ENCODE measurements at places on chromosomes 3 and 15. TPM values are rescaled to one million over a fixed set of nuclear protein-coding genes. Genes with fewer than 3 reads are reported as not detected.
A peak's percentile ranks its signal among the peaks of the same experiment; 100 is the strongest.

Gene DET1
- 6.1 TPM for total RNA-seq

Gene LRRC3B
- total RNA-seq = 3.0 TPM

Gene GOLGB1
- 33.8 TPM for total RNA-seq

Gene SPESP1
- total RNA-seq = not detected

Gene SLC22A14
- total RNA-seq = not detected

Gene MORC1
- total RNA-seq = not detected

Gene POLQ
- 16.8 TPM for total RNA-seq

Gene GOLGA8O
- total RNA-seq = not detected

Gene FGD5
- 19.3 TPM for total RNA-seq

Gene CRABP1
- total RNA-seq = 377 TPM

Gene MINDY2
- 29.9 TPM for total RNA-seq

Gene KBTBD13
- 0.05 TPM for total RNA-seq

Gene CTXN2
- 0.07 TPM for total RNA-seq

Gene BOC
- 6.6 TPM for total RNA-seq

Gene GALNT15
- total RNA-seq = 0.18 TPM

DNA sequence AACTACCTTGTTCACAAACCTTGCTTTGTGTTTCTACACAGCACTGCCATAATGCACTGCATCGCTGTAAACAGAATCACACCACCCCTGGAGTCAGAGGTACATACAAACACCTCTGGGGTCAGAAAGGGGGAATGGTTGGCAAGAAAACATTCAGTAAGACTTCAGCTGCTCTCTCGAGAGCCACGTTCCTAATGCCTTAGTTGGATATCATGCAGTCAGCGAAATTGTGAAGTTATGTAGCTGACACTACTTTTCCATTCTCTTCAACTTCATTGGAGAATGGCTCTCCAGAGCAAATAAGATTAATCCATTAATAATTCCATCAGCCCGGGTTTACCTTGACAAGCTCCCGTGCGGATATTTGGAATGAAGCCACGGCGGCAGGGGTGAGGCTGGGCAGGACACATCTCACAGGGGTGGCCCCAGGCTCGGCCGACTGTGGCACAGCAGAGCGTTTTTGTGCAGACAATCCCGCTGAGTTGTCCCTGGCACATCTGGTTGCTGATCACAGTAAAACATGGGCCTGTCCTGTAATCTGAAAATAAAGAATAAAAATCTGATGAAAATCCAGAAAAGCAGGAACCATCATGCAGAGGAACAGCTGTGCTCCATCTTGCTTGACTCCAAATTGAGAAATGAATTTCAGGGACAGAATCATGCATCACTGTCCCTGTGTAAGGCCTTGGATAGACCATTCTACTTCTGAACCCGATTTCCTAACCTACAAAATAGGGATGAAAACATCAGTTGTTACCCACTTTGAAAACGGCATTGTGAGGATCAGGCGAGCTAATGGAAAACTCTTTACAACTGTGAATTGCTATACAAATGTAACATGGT is 108.0 kb downstream of the FBN1 start:
- DNase-seq = no peak

DNA sequence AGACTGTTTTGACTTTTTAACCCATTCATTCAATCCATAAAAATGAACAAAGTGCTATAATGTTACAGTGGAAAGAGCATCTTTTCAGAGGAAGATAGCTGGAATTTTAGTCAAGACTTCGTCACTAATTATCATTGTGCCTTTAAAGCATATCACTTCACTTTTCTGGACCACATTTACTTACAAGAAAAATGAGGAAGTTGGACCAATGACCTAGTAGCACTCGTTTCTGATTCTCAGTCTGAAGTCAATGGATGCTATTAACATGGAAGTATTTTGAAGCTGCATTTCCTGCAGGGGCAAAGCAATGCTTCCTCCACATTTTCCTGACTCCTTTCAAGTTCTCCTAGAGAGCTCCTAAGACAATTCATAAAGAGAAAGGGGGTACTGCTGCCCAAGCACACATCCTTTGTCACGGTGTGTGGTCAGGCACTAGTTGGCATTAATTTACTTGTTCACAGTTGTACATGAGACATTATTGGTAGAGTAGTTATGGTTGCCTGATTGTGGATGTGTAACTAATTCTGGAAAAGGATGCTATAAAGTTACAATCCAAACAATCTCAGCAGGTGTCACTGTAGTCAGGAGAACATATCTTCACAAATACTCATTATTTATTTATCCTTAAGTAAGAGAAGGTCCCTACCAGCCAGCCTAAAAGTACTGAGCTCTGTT is 1049.1 kb downstream of the FHIT start:
- DNase-seq = no peak

DNA sequence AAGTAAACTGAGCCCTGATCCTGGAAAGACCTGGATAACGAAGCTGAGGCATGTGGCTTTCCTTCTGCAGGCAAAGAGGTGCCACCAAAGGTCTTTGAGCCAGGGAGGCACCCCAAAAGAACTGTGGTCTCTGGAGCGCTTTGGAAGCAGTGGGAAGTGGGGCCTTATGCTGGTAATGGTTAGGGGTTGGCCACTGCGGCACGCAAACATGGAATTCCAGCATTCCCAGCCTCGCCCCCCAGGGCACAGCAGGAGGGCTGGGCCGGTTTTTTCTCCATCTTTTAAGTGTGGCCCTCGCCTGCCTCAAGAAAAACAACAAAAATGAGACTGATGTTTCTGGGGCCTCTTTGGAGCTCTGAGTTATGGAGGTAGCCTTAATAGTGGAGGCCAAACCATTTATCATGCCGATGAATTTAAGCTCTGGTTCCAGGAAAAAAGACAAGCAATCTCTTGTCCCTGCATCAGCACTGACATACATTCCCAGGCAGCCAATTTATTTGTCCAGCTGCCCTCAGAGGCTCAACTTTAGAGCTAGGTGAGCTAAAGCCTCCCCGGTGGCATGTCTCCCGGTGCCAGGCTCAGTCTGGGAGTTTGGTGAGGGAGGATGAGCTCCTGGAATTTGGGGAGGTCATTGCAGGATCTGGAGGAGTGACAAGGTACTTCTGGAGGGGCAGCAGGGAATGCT is 109.0 kb downstream of the TLE3 start:
- DNase-seq = peak; percentile 29

DNA sequence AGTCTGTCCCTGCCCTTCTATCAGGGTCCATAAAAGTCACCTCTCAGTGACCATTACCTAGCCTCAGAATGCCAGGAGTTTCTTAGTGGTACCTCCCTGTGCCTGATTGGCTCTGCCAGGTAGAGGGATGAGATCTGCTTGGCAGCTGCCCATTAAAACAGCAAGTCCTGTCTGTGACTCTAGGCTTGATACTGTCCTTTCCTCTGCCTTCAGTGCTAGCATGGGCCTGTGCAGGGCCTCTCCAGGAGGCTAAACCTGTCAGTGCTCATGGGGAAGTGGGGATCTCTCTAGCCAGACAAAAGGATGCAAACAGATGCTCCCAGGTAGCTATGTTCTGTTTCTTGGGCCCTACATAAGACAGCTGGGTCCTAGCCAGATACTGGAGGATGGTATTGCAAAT is 10.0 kb upstream of the MANF start:
- DNase-seq = no peak

- no peak for DNase-seq
Measured at GRCh38 chr3:97882975-97883598, 61.3 kb downstream of the CRYBG3 start.

- DNase-seq = no peak
Measured at GRCh38 chr3:127942613-127943012, 27.6 kb downstream of the KBTBD12 start.

- no peak for DNase-seq
Measured at GRCh38 chr15:89928421-89928820, 15.7 kb upstream of the ARPIN start.

GRCh38 chr15:51526955-51527354 is 95.6 kb downstream of the DMXL2 start:
- no peak for DNase-seq

GRCh38 chr3:124576565-124577493 is 153.4 kb upstream of the UMPS start:
- no peak for DNase-seq

- no peak for DNase-seq
Measured at GRCh38 chr3:144622845-144623244, 651.2 kb downstream of the DIPK2A start.

GRCh38 chr3:33482111-33482521 is 41.9 kb upstream of the UBP1 start:
- DNase-seq = no peak

GRCh38 chr3:126257984-126258383 is 77.6 kb upstream of the ALDH1L1 start:
- no peak for DNase-seq

GRCh38 chr15:90178468-90179435 is 22.4 kb upstream of the SEMA4B start:
- DNase-seq = no peak

GRCh38 chr3:153574445-153574844 is 412.4 kb downstream of the RAP2B start:
- DNase-seq = no peak

DNA sequence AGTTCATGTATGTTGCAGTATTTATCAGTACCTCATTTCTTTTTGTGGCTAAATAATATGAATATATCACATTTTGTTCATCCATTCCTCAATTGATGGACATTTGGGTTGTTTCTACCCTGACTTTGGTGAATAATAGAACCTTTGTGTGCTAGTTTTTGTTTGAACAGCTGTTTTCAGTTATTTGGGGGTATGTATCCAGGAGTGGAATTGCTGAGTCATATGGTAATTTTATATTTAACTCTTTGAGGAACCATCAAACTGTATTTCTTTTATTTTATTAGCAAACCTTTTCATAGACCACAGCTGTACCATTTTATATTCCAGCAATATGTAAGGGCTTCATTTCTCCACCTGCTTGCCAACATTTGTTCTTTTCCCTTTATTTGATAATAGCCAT is 38.4 kb upstream of the RBM5 start:
- DNase-seq = no peak

GRCh38 chr15:89023311-89023961 is 64.8 kb upstream of the ABHD2 start:
- DNase-seq = no peak

GRCh38 chr3:60133269-60134162 is 1083.7 kb upstream of the CFAP20DC start:
- DNase-seq = no peak

- DNase-seq = no peak
Measured at GRCh38 chr3:117750674-117751269, 1041.2 kb downstream of the TUSC7 start.

GRCh38 chr3:168615493-168616020 is 519.8 kb upstream of the GOLIM4 start:
- no peak for DNase-seq

- peak; percentile 47 for DNase-seq
Measured at GRCh38 chr15:25862472-25863110, 536 bp downstream of the ATP10A start.

DNA sequence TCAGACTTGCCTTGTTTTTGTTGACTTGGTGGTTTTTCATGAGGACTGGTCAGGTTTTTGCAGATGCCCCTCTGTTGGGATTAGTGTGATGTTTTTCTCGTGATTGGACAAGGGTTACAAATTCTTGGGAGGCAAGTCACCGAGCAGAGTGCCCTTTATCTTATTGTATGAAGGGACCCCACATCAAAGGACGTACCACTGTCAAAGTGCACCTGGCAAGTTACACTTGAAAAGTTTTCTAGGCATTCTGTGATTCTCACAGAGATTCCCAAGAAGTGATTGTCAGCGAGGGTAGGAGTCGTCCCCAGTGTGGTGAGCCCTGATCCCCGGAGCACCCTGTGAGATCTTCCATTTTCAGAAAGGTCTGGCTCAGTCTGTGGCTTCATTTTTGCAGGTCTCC is 110.1 kb downstream of the POLR2M start:
- no peak for DNase-seq

- no peak for DNase-seq
Measured at GRCh38 chr15:32125595-32125994, 95.3 kb downstream of the CHRNA7 start.

GRCh38 chr15:84883466-84883865 is 996 bp upstream of the SLC28A1 start:
- DNase-seq = no peak

GRCh38 chr3:125116311-125117080 is 60.7 kb upstream of the HEG1 start:
- DNase-seq = no peak

DNA sequence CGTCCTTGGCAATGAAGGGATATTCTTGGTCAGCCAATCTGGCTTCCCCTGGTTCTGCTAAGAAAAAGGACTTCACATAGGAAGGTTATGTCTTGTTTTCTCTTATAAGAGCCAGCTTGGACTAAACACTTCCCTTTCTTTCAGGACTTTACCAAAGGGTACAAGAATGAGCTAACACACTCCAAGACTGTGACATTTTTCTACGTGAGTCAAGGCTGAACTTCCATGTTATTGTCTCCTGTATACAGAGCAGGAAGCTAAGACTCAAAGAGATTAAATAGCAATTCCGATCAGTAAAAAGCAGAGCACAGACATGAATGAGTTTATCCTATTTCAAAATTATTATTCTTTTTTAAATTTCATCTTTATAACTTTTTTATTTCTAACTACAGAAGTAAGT is 63.3 kb upstream of the STT3B start:
- DNase-seq = no peak

- DNase-seq = no peak
Measured at GRCh38 chr15:77417602-77418001, 2.3 kb downstream of the PEAK1 start.

GRCh38 chr3:16498130-16498890 is 15.2 kb downstream of the RFTN1 start:
- no peak for DNase-seq

GRCh38 chr3:87997966-87998365 is 60.8 kb downstream of the CGGBP1 start:
- DNase-seq = no peak

DNA sequence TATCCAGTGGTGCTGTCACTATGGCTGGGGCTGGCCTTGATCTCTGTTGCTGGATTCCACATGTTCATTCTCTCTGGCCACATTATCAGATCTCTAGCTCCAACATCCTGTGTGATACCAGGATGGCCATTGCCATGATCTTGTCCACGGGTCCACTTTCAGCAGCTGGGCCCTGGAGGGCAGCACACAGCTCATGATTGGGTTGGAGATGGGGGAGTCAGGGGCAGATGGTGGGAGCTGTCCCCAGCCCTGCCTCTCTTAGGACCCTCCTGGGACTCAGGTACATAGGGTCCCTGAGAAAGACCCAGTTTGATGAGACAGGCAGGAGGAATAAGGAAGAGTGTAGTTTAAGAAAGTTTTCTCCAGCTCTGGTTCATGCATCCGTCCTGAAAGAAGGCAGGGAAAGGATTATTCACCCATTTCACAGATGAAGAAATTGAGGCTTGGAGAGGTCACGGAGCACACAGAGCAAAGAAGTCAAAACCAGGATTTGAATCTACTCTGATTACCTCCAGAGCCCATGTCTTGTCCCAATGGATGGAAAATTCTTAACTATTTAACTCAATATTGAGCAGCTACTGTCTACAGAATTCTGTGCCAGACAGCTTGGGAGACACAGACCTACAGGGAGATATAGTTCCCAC is 100.5 kb downstream of the LINGO1 start:
- DNase-seq = peak; percentile 3

Measured in WTC11 (cell line).